Femur (tissue), 1 donor: ENCODE measurements at places on chromosomes 7 and 10.

DNA sequence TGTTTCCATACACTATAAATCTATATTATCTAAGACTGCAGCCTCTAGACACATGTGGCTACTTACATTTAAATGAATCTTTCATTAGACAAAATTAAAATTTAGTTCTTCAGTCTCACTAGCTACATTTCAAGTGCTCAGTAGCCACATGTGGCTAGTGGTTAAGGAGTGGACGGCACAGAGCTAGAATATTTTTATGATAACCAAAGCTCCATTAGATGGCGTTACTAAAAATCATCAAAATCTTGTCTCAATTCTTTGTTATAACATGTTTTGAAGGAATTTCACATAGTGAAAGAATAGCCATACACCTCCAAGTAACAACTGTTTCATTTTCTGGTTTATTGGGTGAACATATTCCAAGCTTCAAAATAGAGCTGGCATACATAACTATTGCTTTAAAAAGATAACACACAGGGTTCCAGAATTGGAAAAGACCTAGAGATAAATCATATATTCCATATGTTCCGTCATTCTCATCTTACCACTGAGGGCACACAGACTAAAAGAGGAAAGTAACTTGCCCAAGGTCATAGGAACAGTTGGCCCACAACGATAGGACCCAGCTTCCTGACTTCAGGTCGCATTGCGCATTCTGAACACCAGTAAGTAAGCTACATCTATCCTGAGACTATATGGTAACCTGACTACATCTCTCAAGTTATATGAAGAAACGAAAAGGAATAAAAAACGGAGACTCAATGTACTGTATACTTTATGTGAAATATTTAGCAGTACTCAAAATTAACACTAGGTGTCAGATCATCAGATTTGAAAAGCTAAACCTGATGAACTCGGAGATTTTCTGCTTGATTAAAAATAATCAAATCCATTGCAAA is 66.6 kb downstream of the CAV1 start:
- no peak for DNase-seq

- no peak for DNase-seq
Measured at GRCh38 chr10:97831259-97831658, 18.4 kb upstream of the GOLGA7B start.

DNA sequence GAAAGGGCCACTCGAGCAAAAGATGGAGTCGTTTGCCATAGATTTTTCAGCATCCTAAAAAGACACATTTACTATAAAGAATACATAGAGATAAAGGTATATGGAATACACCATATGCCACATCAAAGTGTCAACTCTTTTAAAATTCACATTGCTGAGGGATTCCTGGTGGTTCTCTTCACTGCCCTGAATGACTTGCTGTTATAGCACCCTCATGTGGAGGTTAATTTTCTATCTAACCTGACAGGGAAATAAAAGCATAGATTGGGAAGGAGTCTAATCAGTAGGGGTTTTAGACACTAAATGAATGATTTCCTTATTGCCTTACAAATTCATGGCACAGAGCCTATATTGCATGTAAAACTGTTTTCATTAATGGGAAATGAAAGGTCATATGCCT is 25.9 kb downstream of the DNAH11 start:
- no peak for DNase-seq

- DNase-seq = no peak
Measured at GRCh38 chr7:137196648-137197047, 146.9 kb downstream of the PTN start.

DNA sequence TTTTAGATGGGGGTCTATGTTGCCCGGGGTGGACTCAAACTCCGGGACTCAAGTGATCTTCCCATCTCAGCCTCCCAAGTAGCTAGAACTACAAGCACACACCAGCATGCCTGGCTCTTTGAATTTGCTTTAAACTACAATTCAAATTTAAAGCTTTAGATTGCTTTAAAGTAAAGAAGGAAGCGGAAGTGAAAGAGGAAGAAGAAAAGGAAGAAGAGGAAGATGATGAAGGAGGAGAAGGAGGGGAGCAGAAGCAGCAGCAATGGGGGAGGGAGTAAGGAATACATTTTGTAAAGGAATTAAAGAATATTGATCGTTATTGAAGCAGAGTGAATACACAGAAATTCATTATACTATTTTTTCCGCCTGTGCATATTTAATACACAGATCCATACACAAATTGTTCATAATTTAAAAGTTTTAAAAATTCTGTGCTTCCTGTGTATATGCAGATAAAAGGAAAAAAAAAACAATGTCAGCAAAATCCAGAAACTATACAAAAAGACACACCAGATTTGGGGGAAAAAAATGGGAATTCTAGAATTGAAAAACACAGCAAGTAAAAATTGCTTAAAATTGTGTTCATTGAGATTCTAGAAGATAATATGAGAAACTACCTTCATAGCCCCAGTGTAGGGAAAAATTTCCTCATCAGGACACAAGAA is 60.8 kb upstream of the KCNMA1 start:
- DNase-seq = no peak

- DNase-seq = no peak
Measured at GRCh38 chr10:118271671-118272070, 70.5 kb downstream of the FAM204A start.

DNA sequence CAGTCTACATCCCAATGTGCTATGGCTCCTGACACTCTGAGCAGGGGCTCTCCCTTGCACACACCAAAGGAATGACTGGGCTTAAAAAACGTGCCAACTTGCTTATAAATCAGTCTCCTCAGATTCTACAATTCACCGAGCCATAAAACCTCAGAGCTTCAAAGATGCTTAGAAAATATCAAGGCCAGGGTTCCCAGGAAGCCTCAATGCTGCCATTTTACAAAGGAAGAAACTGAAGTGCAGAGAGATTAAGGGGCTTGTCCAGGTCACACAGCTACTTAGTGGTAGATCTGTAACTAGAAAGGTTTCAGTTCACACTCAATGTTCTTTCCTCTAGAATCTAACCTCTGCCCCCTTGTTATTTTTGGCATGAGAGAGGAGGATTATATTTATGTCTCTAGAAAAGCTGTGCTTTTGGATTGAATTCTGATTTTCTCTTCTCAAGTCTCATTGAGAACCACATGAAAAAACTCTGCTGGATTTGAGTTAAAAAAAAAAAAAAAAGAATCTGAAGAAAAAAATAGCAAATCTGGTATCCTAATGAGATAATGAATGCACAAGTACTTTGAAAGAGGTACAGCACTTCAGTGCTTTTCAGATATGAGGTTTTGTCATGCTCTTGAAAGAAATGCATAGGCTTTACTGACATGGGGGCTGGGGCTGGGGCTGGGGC is 22.3 kb upstream of the TSPAN33 start:
- no peak for DNase-seq

GRCh38 chr10:17622061-17622460 is 4.9 kb upstream of the HACD1 start:
- DNase-seq = no peak

DNA sequence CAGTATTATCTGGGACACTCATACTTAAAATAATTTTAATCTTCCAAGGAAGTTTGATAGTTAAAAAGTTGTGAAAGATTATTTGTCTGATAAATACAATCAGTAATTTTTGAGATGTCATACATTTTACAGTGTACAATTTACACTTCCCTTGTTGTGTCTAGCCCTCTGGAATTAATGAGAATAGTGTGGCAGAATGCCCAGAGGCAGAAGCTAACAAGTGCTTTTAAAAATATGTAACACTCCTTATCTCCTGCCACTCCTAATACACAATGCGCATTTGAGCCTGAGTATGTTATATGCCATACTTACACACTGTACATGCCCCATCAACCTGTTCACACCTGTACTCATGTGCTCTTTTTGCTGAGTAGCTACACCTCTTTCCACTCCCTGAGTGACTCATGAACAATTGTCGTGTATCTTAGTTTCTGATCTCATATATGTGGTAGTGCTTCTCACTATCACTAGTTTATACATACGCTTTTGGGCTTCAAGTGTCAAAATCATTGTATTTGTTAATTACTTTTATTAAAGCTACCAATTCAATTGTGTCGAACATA is 106.9 kb upstream of the GNAI1 start:
- DNase-seq = no peak

GRCh38 chr10:97737770-97738265 is 890 bp downstream of the ZFYVE27 start:
- DNase-seq = no peak

GRCh38 chr10:124820121-124820520 is 18.5 kb downstream of the ABRAXAS2 start:
- no peak for DNase-seq

- DNase-seq = no peak
Measured at GRCh38 chr10:47121336-47121735, 178.7 kb upstream of the GDF10 start.

GRCh38 chr10:70879207-70879606 is 9.2 kb downstream of the PCBD1 start:
- no peak for DNase-seq

- DNase-seq = no peak
Measured at GRCh38 chr7:94054130-94054529, 50.0 kb upstream of the BET1 start.

DNA sequence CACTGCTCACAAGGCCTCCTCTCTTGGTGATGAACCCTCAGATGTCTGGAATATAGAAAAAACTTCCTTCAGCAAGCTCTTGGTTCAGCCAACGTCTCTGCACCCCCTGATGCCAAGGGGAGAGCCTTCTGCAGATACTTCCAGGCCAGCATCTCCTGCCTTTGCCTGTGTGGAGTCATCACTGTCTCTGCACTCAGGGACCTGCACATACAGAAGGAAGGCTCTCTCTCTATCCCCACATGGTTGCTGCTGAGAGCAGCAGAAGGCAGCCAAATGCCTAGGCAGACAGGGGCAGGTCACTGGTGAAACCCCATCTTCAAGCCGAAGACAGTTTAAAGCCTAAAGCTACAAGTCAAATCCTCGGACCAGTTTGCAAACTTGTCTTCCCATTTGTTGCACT is 137.6 kb downstream of the WDR11 start:
- DNase-seq = no peak

DNA sequence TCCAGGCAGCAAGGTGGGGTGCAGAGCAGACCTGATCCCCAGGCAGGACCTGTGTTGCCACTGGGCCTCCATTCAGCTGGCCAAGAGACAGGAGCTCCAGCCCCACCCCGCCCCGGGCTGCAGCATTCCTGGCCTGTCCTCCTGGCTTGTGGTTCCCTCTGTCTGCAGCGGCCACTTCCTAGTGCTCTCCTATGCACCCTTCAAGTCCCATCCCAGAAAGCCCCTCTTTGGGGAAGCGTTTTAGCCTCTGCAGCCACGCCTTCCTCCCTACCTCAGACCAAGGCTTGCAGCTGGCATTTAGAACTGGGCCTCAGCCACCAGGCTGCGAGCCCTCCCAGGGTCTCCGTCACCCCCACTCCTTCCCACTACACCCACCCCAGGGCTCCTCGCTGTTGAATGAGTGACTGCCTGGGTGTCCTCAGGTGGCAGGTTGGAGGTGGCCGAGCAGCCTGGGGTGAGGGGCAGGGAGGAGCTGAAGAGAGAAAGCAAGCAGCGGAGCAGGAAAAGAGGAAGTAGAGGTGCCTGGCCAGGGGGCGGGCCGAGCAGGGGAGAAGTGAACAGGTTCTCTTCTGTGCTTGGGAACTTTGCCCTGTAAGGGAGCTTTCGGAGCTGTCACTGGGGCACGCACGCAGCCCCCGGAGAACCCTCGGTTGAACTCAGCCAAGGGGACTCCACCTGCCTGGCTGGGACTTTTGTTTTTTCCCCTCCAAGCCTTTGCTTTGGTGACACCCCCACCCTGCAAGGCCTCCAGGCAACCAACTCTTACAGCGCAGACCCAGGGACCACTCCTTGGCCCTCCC is 109.1 kb upstream of the TNRC18 start:
- peak; percentile 73 for DNase-seq

DNA sequence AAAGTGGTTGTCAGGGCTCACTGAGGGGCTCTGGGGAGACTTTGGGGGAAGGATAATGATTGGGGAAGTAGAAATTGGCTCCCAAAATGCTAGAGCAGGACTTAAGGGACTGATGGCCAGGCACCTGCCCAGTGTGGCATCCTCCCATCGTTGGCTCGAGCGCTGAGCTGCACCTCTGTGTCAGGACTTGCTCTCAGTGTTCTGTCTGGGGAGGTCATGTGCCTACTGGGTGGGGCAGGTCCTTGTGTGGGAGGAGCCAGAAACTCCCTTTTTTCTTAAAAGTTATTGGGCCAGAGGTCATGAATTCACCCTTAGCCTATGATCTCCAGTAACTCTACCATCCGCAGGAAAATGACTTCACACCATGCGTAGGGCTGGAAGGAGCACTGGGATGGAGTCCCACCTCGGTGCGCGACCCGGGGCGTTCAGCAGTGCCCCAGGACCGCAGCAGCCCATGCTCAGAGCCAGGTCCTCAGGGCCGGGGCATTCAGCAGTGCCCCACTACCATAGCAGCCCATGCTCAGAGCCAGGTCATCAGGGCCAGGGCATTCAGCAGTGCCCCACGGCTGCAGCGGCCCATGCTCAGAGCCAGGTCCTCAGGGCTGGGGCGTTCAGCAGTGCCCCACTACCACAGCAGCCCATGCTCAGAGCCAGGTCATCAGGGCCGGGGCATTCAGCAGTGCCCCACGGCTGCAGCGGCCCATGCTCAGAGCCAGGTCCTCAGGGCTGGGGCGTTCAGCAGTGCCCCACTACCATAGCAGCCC is 221.9 kb downstream of the EBF3 start:
- DNase-seq = peak; percentile 8

GRCh38 chr7:90111-91063 is 102.0 kb upstream of the FAM20C start:
- DNase-seq = peak; percentile 60

GRCh38 chr7:85237721-85238120 is 50.9 kb upstream of the SEMA3D start:
- DNase-seq = no peak

- DNase-seq = peak; percentile 81
Measured at GRCh38 chr10:133261726-133262325, 14.8 kb downstream of the ADAM8 start.

- DNase-seq = peak; percentile 68
Measured at GRCh38 chr10:34906067-34906965, 91.2 kb upstream of the PARD3 start.

- no peak for DNase-seq
Measured at GRCh38 chr10:102001435-102002068, 54.4 kb downstream of the ARMH3 start.

- no peak for DNase-seq
Measured at GRCh38 chr7:82851121-82851520, 311.6 kb downstream of the PCLO start.

DNA sequence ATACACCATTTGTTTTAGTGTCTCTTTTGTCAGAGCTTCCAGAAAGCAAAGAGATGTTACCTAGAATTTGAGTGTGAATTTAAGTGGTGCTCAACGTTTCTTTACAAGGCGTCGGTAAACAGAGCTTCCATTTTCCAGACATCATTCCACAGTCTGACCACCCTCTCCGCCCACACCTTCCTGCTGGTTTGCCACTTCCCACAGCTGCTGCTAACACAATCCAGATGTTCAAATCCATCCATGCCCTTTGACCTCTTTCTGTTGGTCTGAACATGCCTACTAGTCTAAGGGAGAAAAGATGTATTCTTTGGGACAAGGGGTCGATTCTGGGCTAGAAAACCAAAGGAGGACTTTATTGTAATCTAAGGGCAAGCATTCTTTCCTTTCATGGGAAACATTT is 86.1 kb downstream of the FAM107B start:
- DNase-seq = peak; percentile 57
